CD4-positive, alpha-beta memory T cell (primary cell): ENCODE measurements at places on chromosomes 13 and 19. TPM values are rescaled to one million over a fixed set of nuclear protein-coding genes. Genes with fewer than 3 reads are reported as not detected.

- no peak for DNase-seq
These were observed 75.4 kb upstream of the TNFSF11 start for GRCh38 chr13:42498521-42498920.

ZNF616 gene
- total RNA-seq, result 18.6 TPM

DNA sequence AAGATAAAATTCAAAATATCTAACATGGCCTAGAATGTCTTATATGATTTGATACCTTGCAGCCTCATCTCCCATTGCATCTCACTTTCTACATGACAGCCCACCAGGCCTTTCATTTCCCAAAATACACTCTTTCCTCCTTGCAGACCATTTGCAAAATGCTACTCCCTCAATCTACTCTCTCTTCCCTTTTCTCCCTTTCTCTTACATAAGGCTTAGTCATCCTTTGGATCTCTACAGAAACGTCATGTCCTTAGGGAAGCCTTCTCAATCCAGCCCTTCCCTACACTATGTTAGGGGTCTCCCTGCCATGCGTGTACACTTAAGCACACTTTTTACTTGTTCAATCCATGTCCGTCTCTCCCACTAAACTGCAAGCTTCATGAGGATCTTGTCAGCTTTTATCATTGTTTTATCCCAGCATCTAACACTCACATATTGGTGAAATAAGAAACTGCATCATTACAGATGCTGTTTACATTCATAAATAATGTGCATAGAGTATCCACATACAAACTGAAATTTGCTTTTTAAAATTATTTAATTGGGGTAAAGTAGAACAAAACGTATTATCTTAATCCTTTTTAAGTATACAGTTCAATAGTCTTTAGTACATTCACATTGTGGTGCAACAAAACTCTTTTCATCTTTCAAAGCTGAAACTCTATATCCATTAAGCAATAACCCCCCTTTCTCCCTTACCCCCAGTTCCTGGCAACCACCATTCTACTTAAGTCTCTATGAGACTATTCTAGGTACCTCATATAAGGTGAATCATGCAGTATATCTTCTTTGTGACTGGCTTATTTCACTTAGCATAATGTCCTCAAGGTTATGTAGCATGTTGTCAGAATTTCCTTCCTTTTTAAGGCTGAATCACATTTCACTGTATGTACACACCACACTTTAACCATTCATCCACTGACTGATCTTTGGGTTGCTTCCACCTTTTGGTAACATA is 11.5 kb upstream of the WBP4 start:
- no peak for DNase-seq

DNA sequence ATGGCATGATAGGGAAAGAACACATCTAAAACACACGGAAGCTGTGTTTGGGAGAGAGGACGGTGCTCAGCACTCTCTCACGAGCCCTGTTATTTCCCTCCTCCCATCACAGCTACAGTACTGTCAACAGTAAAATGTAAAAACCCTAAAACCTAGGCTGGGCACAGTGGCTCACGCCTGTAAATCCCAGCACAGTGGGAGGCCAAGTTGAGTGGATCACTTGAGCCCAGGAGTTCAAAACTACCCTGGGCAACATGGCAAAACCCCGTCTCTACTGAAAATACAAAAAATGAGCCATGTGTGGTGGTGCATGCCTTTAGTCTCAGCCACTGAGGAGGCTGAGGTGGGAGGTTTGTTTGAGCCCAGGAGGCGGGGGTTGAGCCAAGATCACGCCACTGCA is 54.8 kb downstream of the FOXO1 start:
- DNase-seq, result no peak

SPRED3 gene
- 3.8 TPM for total RNA-seq

GRCh38 chr13:73722120-73722519 is 412.1 kb downstream of the KLF12 start:
- no peak for DNase-seq

DNA sequence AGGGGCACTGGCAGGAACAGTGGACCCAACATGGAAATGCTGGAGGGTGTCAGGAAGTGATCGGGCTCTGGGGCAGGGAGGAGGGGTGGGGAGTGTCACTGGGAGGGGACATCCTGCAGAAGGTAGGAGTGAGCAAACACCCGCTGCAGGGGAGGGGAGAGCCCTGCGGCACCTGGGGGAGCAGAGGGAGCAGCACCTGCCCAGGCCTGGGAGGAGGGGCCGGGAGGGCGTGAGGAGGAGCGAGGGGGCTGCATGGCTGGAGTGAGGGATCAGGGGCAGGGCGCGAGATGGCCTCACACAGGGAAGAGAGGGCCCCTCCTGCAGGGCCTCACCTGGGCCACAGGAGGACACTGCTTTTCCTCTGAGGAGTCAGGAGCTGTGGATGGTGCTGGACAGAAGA is 4.1 kb downstream of the KLK2 start:
- DNase-seq, result no peak

GRCh38 chr19:18650468-18651041 is 13.7 kb downstream of the KLHL26 start:
- no peak for DNase-seq

DNA sequence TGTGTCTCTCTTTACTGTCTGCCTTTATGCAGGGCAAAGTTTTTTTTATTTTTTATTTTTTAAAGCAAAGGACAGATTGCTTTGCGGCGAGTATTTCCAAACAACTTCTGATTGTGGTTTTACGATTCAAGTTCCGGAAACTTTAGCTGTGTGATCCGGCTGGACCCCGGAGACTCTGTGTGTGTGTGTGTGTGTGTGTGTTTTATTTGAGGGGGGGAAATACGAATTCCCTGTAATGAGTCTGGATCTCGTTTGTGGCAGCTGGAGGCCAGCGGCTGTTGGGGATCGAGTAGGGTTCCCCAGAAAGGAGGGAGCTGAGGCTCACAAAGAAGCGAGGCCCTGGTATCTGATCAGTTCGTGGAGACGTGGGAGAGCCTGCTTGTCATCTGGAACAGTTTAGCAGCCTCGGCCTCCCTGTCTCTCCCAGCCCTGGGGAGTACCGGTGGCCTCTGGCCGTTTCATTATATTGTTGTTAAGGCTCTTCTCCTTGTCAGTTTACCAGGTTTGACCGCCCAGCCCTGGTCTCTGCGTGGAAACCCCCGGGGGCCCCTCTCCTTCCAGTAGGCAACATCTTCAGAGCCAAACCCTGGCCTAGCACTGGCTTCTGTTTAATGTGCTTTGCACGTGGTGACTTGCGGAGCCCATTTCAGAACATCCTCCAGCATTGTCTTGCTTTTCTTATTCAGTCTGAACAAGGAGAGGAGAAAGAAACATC is 1.3 kb downstream of the FARP1 start:
- DNase-seq, result no peak

DNA sequence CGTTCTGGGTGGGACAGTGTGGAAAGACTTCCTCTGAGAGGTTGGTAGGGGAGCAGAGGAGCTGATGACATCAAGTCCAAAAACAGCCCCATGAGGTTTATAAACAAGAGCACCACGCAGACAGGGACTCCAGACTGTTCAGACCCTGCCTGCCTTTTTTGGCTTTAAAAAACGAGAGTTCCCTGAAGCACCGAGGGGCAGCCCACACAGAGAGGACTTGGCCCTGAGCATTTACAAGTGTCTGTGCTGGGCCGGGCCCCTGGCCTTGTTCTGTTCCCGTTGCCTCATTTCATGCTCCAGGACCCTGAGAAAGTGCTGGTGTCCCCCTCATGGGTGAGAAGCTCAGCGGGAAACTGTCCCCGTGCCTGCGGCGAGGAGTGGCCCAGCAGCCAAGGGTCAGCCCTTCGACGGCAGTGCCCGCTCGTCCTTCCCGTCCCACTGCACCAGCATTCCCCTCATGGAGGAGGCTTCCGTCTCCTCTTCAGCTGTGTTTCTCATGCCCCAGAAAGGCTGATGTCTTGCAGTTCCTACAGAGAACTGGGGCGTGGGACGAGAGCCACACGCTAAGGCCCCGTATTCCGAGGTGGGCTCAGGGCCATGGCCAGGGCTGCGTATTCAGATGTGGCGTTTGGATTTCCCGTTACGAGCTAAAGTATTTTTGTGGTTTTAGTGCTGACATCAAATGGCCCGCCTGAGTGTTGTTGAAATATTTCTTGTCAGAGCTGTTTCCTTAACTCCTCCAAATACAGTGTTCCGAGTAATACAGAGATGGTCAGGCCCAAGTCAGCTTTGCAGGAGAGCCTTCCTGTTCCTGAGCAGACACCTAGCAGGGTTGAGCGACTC is 93.5 kb downstream of the ATP11A start:
- DNase-seq, result no peak
